ENCODE measurements at places on chromosomes 2 and 18.

DNA sequence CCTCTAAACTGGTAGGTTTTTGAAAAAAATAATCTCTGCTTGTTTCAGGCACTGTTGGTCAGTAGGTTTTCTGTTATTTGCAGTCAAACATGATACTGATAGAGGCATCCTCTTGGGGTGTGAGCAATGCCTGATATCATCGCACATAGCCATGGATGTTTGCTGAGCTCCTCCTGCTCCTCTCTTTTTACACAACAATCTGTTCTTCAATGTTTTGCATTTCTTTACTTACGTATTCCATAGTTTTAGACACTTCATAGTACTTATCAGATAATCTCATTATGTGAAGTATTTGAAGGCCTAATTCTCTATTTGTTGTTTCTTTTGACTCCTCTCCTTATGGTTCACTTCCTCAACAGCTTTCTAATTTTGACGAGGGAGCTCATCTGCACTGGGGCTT is 23.0 kb upstream of the HS6ST1 start:
- no peak for ATAC-seq

DNA sequence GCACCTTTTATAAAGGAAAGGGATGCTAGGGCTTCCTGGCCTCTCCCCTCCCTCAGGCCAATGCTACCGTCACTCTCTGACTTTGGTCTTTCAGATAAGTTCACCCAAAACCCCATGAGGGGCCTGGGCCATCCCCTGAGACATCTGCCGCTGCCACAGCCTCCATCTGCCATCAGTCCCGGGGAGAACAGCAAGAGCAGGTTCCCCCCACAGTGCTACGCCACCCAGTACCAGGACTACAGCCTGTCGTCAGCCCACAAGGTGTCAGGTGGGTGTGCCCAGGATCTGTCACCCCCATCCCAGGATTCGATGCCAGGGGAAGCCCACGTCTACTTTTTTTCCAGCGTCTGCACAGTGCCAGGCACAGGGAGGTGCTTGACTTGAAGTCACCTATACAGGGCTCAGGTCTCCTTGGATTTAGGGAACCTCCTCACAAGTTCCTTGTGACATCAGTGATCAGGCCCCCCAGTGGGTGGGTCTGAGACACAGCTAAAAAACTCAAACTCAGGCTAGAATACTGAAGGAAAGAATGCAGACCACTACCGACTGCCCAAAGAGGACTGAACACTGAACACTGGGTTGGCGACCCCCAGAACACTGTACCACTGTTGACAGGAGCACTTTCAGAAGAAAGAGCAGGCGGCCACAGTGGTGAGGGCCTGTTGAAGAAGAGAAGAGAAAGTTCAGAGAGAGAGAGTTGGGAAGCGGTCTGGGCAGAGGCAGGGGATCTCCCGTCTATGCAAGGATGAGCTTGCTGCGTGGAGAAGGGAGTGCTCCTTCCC is 85.3 kb downstream of the EPAS1 start:
- no peak for ATAC-seq

DNA sequence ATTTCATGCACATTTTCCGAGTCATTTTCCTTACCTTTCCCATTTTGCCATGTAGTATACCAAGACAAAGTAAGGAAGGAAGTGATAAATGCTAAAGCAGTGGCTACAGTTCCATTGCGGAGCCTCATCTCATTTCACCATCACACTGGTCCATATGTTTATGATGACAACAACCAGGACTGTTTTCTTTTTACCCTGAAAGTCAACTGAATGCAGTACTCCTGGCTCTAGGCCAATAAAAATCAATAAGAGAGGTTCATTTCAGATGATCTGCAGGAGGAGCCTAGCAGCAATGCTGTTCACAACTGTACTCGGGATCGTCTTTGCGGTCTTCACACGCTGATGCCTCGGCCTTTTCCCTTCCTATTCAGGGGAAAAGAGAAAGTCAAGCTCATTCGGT is 4.7 kb downstream of the MGAT4A start:
- ATAC-seq: no peak

- no peak for ATAC-seq
Observed at GRCh38 chr2:61702088-61702467, 151.8 kb downstream of the FAM161A start.

GRCh38 chr2:221064058-221064854 is 507.8 kb downstream of the EPHA4 start:
- ATAC-seq: no peak

DNA sequence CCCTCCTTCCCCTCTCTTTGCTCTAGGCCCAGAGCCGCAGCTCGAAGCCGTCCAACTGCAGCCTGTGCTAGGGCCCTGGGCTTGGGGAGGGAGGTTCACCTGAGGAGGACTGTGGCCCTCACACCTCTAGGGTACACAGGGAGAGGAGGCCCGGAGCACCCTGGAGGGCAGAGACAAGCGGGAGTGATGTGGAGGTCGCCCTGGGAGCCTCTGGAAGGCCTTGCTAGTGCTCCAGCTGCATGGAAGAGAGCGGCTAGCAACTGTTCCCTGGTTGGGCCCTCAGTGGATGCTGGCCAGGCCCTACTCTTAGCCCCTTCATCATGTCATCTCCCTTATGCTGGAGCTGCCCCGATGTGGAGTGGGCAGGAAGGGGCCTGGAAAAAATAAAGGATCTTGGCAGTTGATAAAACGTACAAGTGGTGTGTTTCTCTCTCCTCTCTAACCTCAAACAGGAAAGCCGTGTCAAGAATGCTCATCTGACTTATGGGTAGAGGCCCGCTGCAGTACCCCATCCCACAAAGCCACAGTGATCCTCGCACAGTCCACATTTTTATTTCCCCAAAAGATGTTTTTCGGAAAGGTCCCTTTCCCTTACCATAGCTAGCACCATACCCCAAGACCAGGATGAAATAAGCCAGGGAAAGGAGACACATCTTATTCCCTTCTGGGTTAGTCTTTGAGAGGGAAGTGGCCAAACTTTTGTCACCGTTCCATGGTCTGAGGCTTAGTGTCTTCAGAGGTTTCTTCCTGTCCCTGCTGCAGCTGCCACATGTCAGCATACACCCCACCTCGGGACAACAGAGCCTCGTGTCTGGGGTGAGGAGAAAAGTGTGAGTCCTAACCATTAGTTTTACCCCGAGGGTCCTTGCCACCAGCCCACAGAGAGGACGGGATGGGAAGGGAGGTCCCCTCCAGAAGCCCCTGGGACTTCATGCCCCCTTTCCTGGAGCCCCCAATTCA is 2.9 kb downstream of the ZFAND2B start:
- no peak for ATAC-seq

DNA sequence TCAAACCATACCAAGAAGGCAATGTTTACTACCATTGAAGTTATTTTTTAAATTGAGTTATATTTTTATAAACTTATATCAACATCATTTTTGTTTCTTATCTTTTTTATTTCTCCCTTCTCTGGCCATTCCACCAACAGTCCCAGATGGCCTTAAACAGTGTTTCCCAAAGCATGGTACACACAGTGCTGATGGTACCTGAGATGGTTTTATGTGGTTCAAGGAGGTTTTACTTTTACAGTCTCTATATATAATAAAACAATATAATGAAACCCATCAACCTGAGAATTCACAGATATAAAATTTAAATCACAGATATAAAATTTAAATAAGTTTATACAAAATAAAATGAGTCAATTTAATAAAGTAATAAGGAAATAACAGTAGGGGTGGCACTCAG is 65.1 kb upstream of the MSTN start:
- no peak for ATAC-seq

DNA sequence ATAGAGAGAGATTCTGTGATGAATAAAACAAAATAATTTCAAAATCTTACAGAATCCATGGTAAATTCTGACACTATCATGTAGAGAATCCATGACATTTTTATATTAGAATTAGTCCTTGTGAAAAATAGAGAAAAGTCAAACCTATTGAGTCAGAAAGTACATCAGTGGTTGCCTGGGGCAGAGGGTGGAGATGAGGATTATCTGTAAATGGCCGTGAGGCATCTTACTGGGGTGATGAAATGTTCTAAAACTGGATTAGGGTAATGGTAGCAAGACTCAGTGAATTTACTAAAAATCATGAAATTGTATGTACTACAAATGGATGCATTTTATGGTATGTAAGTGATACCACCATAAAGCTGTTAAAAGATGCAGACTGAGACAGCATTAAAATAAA is 323.1 kb downstream of the SLC8A1 start:
- no peak for ATAC-seq

GRCh38 chr18:79402209-79402576 is 6.5 kb downstream of the NFATC1 start:
- ATAC-seq: no peak

DNA sequence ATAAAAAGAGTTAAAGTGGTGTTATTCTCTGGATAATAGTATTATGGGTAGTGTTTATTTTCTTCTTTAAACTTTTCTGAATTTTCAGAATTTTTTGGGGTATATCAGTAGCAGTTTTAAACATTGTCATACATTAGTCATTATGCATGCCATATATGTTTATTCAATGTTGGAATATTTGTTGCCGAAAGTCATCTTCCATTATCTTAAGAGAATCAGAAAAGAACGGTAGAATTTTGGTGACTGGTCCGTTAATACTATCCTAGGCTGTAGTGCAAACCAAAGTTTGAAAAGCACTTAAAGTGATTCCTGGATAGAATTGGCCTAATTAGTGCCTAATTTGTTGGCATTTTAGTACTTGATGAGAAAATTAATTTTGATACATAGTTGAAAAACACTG is 244.1 kb downstream of the PHLPP1 start:
- ATAC-seq: no peak

DNA sequence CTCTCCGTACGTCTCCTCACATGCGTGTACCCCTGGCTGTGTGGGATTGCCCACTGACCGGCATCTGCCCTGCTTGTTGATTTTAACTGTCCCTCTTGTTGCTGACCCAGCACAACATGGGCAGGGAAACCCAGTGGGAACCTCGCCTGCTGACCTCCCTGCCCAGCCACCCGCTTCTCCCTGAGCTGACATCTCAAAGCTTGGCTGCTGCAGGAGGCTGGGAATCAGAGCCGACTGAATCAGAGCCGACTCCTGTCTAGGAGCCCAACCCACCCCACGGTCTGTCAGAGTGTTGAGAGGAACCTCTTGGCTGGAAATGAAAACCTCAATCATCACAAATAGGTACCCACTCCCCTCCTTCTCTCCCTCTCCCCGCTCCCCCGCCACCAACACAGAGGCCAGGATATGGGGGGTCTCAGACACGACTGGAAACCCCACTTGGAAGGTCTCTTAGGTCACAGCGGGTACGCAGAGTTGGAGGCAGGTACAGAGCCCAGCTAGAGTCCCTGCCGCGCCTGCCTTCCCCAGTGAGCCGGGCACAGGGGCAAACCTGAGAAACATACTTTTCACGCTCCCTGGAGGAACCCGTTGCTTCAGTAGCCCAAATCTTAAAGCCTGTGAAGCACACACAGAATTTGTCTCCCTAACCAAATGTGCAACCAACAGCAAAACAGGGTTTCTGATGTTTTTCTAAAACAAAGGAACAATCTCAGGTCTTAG is 784 bp downstream of the EDAR start:
- no peak for ATAC-seq

GRCh38 chr2:207265869-207266268 is 100.1 kb upstream of the KLF7 start:
- no peak for ATAC-seq

DNA sequence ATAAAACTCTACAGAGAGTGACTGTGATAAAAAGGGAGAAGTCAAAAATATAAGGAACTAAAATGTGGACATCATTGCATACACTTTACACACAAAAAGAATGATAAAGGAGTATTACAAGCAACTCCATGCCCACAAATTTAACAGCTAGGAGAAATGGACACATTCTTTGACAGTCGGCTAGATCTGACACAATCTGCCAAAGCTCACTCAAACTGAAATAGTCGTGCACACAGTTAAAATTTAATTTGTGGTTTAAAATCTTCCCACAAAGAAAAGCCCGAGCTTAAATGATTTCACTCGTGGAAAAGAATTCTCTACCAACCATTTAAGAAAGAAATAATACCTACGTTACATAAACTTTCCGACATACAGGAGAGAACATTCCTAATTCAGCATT is 132.4 kb downstream of the ZAP70 start:
- no peak for ATAC-seq

- no peak for ATAC-seq
Observed at GRCh38 chr2:236825989-236826510, 256.4 kb downstream of the ACKR3 start.

DNA sequence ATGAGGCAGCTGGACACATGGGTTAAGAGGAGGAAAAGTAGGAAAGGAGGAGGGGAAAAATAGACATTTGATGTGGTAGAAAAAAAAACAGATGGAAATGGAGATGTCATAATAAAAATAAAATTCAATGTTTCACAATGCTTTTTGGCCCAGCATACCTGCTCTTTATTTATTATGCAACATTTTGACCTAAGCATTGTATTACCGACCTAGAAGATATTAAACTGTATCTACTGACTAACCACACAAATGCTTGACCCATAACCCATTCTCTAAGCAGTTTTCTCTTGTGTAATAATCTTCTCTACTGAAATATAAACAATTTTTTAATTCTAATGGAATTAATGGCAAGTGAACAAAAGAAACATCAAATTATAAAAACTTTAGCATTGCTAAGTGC is 362.3 kb downstream of the FBXO15 start:
- no peak for ATAC-seq

DNA sequence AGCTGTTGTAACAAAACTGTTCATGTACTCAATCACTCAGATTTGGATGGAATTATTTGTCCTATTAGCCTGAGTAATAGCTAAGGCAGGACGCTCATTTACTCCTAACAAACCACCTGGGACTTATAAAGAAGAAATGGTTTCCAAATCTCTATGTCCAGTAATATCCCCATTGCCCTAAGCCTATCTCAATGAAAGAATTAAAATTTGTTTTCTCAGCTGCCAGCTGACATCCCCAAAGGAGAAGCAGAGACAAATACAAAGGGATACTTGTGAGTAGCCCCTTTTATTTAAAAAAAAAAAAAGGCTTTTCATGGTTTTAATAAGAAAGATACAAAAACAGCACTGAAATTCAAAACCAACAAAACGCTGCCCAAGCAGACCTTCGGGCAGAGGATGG is 211.4 kb upstream of the PARD3B start:
- no peak for ATAC-seq

DNA sequence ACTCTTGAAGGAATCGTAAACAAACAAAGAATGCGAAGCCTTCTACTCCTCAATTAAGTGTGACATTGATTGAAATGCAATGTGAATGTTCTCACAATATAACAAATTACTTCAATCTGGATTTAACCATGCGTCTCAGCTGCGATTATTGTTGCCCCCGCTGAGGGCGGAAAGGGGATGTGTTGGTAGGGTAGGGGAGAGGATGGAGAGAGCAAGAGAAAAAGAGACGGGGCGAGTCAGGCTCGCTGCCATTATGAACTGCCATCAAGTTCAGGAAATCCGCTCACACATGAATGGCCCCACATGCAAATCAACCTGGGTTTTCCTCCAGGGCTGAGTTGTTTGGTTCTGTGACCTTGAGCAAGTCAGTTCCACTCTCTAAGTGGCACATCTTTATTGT is 129.8 kb downstream of the PXDN start:
- no peak for ATAC-seq

- ATAC-seq: no peak
Observed at GRCh38 chr2:84457686-84458085, 1.4 kb downstream of the SUCLG1 start.

All from SK-N-SH treated with all-trans-retinoic acid at 6 μM for 48 hours (cell line).